ENCODE measurements at places on chromosomes 5 and 9.

GRCh38 chr5:74903165-74903787 is 37.1 kb upstream of the FAM169A start:
- no peak for DNase-seq

DNA sequence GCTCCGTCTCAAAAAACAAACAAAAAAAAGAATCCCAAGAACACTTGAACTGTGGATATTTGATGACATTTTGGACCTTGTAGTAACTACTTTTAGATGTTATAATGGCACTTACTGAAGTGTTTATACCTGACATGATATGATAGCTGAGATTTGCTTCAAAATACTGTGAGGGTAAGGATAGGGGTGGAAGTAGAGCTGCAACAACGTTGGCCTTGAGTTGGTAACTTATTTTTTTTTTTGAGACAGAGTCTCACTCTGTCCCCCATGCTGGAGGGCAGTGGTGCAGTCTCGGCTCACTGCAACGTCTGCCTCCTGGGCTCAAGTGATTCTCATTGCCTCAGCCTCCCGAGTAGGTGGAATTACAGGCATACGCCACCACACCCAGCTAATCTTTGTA is 30.7 kb upstream of the SAP30L start:
- DNase-seq, result no peak

- no peak for DNase-seq
Observed at GRCh38 chr5:150734579-150735384, 24.0 kb downstream of the DCTN4 start.

- no peak for DNase-seq
Observed at GRCh38 chr5:52757527-52757926, 30.2 kb upstream of the ITGA1 start.

GRCh38 chr5:97458851-97459250 is 275.8 kb upstream of the RIOK2 start:
- no peak for DNase-seq

DNA sequence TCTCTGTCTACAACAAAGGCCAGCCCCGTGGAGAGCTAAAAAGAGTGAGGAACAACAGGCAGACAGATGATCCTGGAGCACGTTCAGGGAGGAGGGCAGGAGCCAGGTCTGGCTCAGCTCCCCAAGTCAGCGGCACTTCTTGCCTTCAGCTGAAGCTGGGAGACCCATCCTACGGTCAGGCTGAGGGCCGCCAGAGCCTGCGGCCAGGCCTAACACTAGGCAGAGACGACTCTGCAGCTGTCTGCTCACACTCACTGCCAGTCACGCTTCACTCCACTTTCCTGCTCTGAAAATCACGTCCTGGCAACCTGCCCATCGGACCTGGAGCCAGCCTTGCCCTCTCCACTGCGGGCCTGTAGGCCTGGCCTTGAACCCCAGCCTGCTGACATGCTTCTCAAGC is 160.9 kb upstream of the LHFPL2 start:
- no peak for DNase-seq

Data from stimulated activated CD8-positive, alpha-beta memory T cell treated with anti-CD3 and anti-CD28 coated beads, Interleukin-7, amount 100 ng/mL, for 1 hour (primary cell).